Stimulated activated CD4-positive, alpha-beta T cell treated with anti-CD3 and anti-CD28 coated beads, Interleukin-1b, Interleukin-23, amount 100 ng/mL, for 4 hours (primary cell): ENCODE measurements at places on chromosomes 6 and 20.

- DNase-seq: no peak
Measured at GRCh38 chr6:38095054-38095453, 275.5 kb downstream of the ZFAND3 start.

DNA sequence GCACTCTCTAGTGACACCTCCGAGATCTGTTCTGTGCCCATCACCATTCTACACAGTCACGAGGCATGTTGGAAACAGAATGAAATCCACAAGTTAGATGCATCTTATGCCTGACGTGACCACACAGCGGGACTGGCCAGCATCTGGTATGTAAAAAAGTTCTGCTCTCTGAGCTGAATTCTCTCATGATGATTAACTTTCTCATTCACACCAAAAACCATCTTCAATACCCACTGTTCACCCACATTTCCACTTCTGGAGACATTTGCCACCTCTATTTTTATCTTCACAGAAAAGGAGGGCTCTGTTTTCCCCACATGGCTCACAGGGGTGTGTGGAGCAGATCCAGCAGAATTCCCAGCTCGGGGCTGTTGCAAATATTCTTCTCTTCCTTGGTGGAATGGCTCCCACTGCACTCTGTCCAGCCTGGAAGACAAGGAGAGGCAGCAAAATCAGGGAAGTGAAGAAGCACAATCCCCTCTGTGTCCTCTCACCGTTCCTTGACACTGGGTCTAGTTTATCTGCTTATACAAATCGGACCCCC lies 303.4 kb downstream of the TAF4 start:
- no peak for DNase-seq

GRCh38 chr20:41627611-41628244 lies 9.6 kb upstream of the CHD6 start:
- no peak for DNase-seq

GRCh38 chr20:40606660-40607059 lies 82.4 kb downstream of the MAFB start:
- DNase-seq: no peak

DNA sequence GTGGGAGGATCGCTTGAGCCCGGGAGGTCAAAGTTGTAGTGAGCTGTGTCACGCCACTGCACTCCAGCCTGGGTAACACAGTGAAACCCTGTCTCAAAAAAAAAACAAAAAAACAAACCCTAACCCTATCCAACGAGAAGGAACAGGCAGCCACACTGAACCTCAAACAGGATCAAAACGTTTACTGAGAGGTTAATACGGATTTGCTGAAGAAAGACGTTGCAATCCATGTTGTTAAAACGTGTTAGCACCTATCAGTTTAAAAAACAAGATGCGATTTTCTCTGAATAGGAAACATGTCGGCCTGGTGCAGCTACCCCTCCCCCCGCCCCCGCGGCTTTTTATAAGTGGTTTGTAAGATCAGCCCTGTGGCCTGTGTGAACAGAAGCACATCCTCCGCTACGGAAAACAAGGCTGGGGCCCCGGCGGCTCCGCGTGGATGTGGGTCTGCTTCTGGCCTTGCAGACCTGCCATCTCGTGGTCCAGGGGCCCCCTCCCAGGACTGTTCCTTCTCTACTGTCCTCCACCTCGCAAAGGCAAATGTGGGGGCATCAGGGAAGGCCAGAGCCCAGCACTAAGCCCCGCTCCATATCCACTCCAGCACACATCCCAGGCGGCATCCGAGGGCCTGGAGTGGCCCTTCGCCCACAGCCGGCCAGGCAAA lies 11.4 kb downstream of the SLC2A4RG start:
- peak; percentile 45 for DNase-seq

DNA sequence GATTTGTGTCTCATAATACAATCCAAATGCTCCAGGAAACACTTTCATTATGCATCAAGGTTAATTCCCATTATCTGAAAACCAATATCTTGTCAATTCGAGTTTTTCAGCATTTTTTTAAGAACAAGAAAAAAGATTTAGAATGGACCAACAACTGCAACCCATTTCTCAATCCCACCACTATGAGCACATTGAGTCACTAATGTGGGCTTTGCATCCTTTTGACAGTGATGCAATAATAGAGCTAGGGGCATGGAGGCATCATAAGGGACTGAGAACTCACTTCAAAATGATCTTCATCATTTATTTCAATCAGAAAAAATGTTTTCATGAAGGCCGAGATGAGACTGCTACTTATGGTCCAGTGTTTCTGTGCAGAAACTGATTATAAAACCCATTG lies 74.8 kb upstream of the DEFB112 start:
- DNase-seq: no peak

DNA sequence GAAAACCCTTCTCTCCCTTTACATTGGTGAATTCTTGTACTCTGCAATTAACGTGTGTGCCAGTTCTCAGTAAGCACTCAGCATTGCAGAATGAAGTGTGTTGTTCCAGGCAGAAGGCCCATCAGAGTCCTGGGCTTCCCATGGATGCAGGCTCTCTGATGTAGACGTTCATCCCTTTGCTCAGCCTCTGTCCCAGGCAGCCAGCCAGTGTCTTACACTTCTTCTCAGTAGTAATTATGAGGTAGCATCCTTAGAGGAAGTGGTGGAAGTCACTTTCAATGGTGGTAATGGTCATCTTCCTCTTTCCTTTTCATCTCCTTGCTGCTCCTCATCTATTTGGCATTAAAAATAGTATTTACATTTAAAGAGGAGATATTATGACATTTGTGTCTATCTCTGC lies 66.7 kb upstream of the FYN start:
- DNase-seq: no peak

DNA sequence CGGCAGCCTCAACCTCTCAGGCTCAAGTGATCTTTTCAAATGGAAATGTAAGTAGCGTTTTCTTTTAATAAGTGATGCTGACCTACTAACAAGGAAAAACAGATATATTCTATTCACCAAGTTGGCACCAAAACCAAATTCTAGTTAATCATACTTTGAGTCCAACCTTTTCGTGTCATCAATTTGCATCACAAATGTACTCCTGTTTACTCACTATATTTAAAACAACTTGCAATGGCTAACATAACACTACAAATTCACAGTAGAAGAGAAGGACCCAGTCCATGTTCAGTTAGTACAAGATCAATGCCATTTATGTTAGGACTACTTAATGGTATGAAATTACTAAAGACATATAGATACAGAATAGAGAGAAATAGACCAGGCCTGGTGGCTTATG lies 50.0 kb downstream of the MDN1 start:
- DNase-seq: no peak

GRCh38 chr6:145008715-145009114 lies 723.6 kb downstream of the UTRN start:
- no peak for DNase-seq

DNA sequence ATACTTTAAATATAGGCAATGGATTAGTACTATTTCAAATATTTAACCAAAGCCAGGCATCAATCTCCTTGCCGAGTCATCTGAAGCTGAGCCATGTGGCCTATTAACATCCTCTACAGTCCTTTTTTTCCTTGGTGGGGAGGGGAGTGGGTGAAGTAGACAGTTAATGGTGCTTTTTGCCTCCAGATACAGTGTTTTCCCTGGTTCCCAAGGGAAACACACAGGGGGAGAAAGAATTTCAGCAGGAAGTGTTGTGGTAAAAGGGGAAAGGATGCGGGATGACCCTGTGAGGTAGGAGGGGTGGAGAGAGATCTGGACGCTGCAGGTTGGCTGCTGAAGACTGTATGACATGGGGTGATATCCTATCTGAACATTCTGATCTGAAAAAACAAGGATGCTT lies 9.6 kb downstream of the CLDN20 start:
- DNase-seq: no peak

- no peak for DNase-seq
Measured at GRCh38 chr6:901696-902460, 208.9 kb upstream of the EXOC2 start.

GRCh38 chr6:56399250-56399671 lies 151.9 kb upstream of the COL21A1 start:
- no peak for DNase-seq

DNA sequence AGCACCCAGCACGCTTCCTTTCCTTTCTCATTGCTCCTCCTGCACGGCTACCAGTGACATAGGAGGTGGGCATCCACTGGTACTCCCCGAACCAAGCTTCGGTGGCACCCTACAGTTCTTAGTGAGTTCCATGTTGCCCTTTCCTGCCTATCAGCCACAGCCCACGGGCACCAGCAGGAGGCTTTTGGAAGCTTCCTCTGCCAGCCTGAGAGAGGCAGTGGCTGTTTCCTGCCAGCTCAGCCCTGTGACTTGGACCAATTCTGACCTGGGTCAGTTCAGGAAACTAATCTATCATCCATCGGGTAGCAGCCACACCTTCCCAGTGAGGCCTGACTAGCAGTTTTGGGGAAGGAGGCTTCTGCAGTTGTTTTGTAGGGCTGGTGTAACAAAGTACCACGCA lies 176.4 kb upstream of the UST start:
- no peak for DNase-seq

DNA sequence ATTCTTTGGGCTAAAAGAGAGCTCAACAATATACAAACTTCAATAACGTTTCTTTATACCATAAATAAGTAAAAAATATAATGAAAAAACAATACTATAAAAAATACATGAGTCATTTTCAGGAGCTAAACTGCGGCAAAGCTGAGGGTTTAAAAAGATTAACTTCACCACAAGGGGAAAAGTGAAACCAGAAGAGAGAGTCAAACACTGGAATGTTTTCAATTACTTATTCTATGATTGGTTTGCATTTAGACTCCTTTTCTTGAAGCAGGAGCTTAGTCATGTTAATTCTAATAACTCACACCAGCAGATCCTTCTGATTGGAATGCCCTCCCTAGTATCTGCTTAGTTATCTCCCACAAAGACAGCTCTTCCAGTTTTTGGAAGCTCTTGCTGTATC lies 627.3 kb downstream of the UTRN start:
- DNase-seq: no peak

DNA sequence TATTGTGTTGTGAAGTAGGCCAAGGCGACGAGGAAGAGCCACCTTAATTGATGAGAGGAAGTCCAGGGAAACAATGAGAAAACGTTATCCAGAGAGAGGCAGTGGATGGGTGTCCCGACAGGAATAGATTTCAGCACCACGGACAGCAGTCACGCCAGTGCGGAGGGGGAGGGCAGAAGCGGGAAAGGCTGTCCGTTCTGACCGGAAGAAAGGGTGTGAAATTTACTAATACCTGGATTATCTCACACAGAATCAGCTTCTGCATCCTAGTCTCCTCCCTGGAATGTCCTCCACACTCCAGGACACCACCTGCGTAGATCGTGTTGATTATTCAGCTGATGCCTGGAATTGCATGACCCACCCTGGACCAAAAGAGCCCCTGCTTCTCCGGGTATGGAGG lies 7.4 kb upstream of the BPIFA3 start:
- DNase-seq: no peak
